Stimulated activated naive CD8-positive, alpha-beta T cell treated with anti-CD3 and anti-CD28 coated beads, Interleukin-15, Interleukin-2, amounts not matched to agents 100 U/mL and 50 U/mL, for 24 hours (primary cell): ENCODE measurements at places on chromosomes 3 and 15.

DNA sequence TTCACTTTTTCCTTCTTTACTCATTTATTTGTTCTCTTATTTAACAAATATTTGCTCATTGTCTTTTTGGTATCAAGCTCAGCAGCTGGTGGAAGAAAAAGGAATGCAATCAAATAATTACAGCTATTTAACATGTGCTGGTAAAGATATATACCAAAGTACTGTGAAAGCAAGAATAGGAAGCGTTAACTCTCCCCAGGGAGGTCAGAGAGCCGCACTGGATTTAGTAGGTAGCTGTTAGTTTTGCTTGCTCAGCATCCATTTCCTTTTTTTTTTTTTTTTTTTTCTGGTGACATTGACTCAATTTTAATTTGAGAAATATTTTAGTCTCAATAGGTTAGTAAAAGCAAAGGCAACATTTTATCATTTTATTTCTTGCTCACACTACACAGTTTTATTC lies 308.5 kb upstream of the MDFIC2 start:
- DNase-seq = no peak

DNA sequence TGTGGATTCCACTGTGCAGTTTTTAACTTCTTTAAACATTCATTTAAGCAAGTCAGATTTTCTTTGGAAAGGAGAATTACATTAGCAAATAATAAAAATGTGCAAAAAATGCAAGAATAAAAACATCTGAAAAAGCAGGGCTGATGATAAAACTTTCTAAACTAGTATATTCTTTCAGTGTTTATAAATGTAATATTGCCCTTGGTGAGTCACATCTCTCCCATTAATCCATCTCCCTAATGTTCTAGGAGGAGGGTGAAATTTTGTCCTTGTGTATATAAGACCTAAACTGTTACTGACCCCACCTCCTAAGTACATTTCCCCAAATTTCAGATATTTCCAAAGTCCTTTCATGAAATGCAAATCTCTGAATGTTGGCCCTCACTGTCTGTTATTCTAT lies 28.5 kb upstream of the DCUN1D1 start:
- no peak for DNase-seq

GRCh38 chr15:78396976-78397375 lies 41.0 kb upstream of the IREB2 start:
- no peak for DNase-seq

- DNase-seq = no peak
Measured at GRCh38 chr15:50321680-50322210, 33.3 kb downstream of the GABPB1 start.

DNA sequence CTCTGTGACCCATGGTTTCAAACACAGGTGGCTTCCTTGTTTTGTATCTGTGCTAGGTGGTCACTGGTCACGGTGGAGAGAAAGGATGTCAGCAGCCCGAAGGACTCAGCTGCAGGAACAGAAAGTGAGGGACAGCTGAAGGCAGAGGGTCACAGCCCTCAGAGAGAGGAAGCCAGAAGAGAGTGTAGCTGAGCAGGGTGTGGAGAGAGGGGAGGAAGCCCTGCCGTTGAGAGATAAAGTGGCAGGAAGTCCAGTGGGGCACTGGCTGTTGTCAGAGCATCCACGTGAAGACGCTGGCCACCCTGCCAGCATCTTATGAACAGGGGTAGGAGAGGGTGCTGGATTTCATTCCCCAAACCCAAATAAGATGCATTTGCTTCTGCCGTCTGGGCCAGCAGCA lies 36.9 kb downstream of the LIMD1 start:
- no peak for DNase-seq

GRCh38 chr3:129617381-129618185 lies 11.1 kb upstream of the PLXND1 start:
- DNase-seq = no peak

GRCh38 chr15:90905306-90906180 lies 2.4 kb downstream of the MAN2A2 start:
- DNase-seq = no peak

DNA sequence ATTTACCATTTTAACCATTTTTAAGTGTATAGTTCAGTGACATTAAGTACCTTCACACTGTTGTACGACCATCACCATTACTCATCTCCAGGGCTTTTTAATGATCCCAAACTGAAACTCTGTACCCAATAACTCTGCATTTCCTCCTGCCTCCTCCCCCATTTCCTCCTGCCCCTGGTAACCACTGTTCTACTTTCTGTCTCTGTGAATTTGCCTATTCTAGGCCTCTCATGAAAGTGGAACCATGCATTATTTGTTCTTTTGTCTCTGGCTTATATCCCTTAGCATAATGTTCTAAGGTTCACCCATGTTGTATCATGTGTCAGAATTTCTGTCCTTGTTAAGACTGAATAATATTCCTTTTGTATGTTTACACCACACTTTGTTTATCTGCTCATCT lies 154.2 kb downstream of the MECOM start:
- DNase-seq = no peak

GRCh38 chr15:26298659-26299170 lies 435.6 kb upstream of the ATP10A start:
- DNase-seq = no peak

GRCh38 chr3:33186524-33187367 lies 31.9 kb downstream of the SUSD5 start:
- DNase-seq = no peak

DNA sequence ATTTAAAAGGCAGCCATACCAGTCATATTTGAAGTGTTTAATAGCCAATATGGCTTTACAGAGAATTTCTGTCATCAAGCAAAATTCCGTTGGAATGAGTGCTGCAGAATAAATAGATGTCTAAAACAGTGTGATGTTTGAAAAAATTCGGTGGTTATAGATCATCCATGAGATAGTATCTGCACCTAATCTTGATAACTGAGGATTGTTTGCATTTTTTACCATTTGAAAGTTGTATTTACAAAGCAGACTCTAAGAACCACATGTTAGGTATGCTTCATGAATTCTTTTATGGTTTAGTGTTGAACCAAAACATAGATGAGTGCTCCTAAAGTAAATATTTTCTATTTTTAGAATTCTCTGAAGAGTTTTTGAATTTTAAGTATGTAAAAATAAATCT lies 476.1 kb downstream of the NAALADL2 start:
- no peak for DNase-seq

- DNase-seq = no peak
Measured at GRCh38 chr3:191353022-191353777, 22.9 kb upstream of the UTS2B start.

DNA sequence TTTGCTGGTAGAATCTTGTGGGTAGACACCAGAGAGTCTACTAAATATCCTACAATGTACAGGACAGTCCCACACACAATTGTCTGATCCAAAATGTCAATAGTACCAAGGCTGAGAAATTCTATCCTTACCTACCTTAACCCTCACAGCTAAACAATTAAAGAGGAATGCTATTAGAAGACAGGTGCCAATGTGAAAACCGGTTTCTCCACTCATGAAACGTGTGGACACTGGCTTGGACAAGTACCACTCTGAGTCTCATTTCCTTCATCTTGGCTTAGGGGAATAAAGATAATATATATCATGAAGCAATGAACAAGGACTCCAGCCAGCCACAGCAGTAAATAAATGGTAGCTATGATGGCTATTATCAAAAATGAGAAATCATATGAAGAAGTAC lies 90.2 kb downstream of the RFTN1 start:
- DNase-seq = no peak

GRCh38 chr3:107436029-107436428 lies 58.8 kb downstream of the CCDC54 start:
- no peak for DNase-seq

DNA sequence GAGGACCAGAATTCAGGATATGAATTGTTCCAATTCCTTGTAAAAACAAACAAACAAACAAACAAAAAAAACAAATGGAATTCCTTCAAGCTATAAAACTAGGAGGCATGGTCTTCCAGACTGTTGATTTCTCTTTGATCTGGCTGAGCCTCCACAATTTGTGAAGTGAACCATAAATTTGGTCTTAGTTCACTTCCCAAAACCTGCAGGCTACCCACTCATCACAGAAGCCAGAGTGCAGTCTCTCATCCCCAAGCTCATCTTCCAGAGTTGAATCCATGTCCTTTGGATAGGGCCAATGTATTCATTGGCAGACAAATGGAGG lies 203.9 kb downstream of the DTWD1 start:
- no peak for DNase-seq

DNA sequence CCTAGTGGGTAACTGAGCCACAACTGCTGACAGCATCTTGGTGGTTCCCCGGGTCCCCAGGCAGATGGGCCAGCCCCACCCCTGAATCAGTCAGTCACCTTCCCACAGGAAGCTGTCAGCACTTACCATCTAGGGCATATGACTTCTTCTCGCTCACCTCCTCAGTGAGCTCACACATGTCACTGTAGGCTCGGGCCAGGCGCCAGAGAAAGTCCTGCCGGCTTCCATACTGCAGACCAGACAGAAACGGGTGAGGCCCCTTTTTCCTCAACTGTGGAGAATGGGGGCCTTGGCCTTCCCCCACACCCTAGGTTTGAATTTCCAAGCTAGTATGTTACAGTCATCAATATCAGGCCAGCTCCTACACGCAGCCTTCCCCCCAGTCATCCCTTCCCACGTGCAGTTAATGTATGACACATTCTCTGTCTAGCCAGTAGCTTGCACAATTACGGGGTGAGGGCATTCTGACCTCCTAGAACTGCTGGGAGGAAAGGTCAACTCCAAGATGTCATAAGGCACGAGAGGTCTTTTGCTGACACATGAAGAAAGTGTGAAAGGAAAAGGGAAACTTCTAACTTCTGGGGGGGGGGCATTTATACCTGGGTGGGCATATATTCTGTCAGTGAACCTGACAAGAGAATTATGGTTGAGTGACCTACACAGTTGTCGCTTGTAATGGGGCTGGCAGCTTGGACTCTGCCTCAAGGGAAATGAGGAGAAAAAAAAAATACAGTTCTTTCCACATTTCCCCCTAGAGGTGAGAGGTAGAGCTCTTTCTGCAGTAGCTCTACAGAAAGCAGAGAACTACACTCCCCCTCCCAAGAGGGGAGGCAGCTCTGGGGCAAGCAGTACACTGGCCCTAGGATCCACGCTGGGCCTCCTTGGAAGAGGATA lies 10.9 kb downstream of the RMDN3 start:
- peak; percentile 69 for DNase-seq

- DNase-seq = no peak
Measured at GRCh38 chr3:101131767-101132166, 138.5 kb upstream of the ABI3BP start.

- DNase-seq = no peak
Measured at GRCh38 chr3:18211116-18211515, 214.0 kb downstream of the SATB1 start.

DNA sequence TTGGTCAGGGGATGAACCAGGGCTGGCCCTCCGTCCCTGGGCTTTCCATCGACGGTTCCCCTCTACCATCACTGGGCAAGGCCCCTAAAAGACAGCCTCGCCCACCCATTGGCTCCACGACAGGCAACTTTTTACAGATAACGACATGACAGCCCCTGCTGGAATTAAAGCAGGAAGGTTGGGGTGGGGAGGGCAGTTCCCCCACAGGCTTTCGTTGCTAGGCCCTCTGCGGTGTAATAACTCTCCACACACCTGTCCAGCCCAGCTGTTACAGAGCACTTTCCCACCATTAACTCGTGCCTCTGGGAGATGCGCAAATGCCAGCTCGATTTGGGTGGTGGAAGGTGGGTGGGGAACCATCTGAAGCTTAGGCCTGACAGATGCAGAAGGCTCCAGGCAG lies 264.2 kb upstream of the TLE3 start:
- no peak for DNase-seq

- DNase-seq = no peak
Measured at GRCh38 chr3:159486580-159486979, 502.1 kb upstream of the IL12A start.

DNA sequence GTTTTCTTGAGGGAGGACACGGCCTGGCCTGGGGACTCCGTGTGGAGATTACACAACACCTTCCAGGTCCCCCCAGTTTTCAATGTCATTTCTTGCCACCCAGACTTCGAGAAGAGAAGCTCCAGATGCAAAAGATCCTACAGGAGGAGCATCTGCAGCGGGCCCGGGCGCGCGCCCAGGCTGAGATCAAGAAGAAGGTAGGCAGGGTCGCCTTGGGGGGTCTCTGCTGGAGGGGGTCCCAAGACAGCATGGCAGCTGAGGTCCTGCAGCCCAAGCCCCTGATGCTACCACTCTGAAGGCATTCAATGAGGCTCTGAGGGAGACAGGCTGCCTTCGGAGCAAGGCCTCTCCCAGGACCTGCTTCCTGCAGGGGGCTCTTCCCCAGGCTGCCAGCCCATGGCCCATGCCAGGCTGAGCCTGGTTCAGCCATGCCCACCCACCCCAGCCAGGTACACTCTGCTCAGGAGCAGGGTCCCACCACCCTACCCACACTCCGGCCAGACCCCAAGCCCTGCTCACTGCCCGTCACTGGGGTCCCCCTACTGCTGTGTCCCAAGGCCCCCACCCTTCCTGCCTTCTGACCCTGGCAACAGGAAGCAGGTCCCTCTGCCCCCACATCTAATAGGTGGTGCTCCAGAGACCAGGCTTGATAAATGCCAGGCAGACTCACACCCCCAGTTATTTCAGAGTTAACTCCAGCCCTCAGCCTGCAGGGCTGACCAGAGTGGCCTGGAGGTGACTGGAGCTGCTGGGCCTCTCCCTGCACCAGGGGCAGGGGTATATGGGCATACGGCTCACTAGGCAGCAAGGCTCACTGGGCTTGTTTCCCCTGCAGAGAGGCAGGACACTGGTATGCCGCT lies 40.0 kb downstream of the ZXDC start:
- DNase-seq = no peak

DNA sequence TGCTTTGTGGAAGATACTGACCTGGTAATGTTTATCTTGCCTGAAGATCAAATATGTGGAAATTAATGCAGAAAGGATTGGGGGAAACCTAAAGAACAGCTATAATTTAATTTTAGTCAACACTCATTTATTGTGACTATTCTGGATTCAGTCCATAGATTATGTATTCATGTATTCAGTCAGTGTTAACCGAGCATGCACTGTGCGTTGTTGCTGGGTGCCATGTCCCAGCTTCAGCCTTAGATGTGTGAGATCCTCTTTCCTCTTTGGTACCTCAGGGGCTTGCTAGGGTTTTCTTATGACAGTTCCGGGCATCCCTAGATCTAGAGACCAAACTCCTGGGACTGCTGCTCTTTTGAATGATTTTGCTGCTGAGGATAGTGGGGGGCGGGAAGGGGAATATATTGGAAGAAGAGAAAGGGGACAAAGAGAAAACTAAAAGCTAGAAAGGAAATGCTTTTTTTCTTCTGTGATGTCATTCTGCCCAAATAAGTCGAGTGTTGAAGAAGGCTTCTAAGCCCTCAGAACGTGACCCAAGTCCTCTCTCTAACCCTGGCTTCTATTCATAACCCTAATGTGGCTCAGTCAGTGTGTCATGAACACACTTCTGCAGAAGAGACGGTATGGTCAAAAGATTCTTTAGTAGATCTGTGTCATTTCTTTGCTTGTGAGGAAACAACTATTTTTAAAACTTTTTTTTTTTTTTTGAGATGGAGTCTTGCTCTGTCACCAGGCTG lies 33.5 kb downstream of the STARD9 start:
- no peak for DNase-seq
